ENCODE measurements at places on chromosomes 7 and 10.

DNA sequence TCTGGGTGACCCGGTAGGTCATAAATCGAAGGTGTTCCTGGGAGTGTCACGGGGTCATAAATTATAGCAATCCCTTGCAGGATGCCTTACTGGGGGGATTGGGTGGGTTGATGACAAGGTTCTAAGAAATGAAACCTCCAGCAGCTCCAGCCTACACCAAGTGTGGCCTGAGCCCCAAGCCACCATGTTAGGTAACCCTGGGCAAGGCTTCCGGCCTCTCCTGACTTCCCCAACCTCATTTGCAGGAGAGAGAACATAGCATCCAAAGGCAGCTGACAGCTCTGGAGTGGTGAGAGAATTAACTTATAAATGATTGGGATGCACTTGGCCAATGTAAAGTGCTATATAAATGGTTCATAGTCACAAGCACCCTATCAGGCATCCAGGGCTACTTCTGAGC, 52.8 kb upstream of the TMEM273 start:
- no peak for DNase-seq

- DNase-seq, result no peak
Observed at GRCh38 chr7:1086588-1087464, 1.1 kb upstream of the GPER1 start.

- DNase-seq, result no peak
Observed at GRCh38 chr7:110569486-110570205, 521.3 kb upstream of the LRRN3 start.

DNA sequence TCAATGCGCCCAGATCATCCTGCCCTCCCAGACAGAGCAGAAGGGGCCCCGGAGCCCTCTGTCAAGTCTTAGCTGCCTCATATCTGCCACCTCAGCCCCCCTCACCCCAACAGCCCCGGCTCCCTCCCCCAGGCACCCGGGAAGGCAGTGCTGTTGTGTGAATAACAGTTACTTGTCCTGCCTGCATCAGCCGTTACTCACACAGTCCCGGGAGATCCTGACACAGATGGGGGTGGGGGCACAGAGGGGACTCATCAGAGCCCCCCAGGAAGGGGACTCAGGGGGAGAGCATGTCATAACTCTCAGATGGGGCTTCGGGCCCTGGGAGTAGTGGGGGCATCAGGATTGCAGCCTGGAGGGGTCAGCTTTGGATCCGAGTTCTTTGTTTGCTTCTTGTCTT, 12.4 kb upstream of the SERPINE1 start:
- DNase-seq, result no peak

Data from left renal pelvis (tissue), 4 donors.